Left hindlimb (tissue), 1 donor: ENCODE measurements at places on chromosomes 1 and 21.

DNA sequence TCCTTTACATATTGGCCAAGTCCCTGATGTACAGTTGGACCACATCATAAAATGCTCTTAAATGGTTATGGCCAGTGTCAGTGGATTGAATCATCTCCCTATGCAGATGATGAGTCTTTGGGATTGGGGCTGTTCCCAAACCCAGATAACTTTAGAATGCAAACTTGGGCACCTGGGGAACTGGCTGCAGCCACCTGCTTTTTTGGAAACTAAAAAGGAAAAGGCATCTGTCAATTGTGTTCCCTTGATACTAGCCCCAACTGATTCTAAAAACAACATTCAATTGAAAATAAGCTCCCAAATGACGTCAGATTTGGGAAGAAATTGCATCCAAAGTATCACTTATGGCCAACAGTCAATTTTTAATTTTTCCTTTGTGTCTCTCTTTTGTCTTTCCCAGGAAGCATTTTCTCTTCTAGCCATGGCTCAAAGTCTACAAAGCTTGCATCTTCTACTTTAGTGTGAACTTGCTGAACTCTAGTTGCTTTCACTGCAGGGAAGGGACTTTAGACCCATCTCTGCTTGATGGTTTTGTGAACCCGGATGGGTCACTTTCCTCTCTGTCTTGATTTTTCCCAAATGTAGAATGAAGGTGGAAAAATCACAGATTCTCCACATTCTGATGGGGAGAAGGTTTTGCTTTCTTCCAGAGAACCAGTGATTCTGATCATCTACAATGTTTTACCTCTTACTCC lies 402.3 kb upstream of the USP24 start:
- no peak for DNase-seq

GRCh38 chr1:24846671-24847070 lies 83.4 kb downstream of the RUNX3 start:
- DNase-seq = no peak

GRCh38 chr1:117179471-117179870 lies 31.3 kb downstream of the VTCN1 start:
- DNase-seq = no peak

GRCh38 chr1:83113652-83114051 lies 885.3 kb downstream of the TTLL7 start:
- no peak for DNase-seq

GRCh38 chr1:3015744-3016143 lies 5.5 kb upstream of the ACTRT2 start:
- peak; percentile 23 for DNase-seq

DNA sequence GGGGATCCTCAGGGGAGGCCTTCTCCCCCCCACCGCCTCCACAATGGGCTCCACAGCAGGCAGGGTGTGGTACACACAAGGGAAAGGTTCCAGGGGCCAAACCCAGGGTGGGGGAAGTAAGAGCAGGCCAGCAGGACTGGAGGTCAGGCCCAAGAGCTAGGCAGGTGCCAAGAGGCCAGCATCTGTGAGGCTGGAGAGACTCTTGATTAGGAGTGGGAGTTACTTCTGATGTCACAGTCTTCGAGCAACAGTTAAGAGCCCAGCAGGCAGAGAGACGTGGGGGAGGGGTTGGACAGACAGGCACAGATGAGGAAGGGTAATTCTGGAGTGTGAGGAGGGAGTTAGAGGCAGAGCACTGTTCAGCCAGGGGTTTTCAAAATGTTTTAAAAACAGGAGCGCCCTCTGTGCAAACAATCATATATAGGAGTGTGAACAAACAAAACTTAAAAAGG lies 55.8 kb downstream of the SLC9A1 start:
- peak; percentile 76 for DNase-seq

GRCh38 chr1:39047374-39048229 lies 21.5 kb downstream of the NDUFS5 start:
- no peak for DNase-seq

- DNase-seq = no peak
Observed at GRCh38 chr1:54986025-54986424, 5.6 kb downstream of the TMEM61 start.
